Kasumi-1 (cell line): ENCODE measurements at places on chromosomes 5 and 9.

- peak; percentile 18 for DNase-seq
Measured at GRCh38 chr9:128911529-128912035, 9.2 kb upstream of the PHYHD1 start.

DNA sequence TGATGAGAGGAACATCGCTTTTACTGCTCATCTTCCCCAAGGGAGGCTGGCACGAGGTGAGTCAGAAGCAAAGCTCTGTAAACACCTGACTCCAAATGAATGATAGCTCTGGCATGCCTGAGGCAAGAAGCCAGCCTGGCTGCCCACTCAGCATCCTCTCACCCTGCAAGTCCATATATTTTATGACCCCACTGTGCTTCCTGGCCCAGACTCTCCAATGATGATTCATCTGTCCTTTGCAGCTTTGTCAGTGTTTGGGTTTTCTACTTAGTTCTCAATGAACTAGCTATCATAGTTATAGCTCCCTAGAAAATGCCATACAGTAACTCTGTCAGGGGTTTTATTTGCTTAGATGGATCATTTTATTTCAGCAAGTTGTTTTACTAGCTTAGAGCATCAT lies 52.1 kb upstream of the FSTL4 start:
- no peak for DNase-seq

GRCh38 chr5:2200261-2200950 lies 317.7 kb upstream of the IRX4 start:
- no peak for DNase-seq

GRCh38 chr9:37562826-37563225 lies 13.4 kb downstream of the FBXO10 start:
- DNase-seq = no peak

DNA sequence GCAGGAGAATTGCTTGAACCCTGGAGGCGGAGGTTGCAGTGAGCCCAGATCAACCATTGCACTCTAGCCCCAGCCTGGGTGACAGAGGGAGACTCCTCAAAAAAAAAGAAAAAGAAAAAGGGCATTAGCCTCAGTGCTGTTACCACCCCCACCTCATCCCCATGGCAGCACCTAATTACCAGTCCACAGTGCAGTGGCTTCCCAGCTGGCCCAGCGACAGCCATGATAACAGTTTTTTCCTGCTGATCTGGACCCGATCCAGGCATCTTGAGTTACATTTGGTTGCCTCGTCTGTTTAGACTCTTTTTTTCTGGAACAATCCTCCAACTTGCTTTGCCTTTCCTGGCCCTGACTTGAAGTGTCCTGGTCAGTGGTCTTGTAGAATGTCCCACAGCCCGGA lies 24.4 kb downstream of the NCS1 start:
- no peak for DNase-seq

GRCh38 chr9:68804911-68805889 lies 100.2 kb downstream of the PIP5K1B start:
- no peak for DNase-seq

DNA sequence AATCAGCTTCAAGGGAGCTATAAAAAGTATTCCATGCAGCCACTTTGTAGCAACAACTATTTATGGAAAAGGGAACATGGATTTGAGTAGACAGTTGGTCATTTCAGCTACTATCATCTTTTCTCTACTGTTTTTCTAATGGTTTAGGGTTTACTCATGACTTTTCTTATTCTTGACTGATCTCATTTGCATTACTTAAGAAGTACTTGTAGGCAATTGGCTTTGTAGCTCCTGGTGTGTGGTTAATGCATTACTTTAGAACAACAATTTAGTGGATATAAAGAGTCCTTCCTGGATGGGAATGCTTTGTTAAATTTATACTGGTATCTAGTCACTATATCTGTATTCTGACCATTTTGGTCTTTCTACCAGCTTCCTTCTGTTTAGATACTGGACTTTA lies 59.8 kb upstream of the NTRK2 start:
- DNase-seq = no peak

DNA sequence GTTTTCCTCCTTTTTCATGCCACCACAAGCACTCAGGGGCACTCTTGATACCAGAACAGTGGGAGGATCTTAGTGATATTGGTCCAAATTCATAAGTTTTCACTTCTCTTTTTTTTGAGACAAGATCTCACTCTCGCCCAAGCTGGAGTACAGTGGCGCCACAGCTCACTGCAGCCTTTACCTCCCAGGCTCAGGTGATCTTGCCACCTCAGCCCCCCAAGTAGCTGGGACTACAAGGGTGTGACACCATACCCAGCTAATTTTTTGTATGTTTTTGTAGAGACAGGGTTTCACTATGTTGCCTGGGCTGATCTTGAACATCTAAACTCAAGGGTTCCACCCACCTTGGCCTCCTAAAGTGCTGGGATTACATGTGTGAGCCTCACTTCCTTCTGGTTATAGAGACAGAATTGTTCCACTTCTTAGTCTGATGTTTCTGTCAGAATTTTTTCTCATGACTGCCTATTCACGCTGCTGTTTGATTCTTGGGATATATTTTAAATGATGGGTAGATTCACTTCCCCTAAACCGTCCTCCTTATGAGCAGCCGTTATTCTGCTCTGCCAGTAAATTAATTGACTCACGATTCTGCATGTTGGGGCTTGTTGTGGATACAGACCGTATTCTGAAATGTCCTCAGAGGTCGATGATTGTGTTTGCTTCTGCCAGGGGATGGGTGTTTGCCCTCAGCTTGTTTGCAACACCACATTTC lies 30.8 kb downstream of the MTAP start:
- DNase-seq = no peak

DNA sequence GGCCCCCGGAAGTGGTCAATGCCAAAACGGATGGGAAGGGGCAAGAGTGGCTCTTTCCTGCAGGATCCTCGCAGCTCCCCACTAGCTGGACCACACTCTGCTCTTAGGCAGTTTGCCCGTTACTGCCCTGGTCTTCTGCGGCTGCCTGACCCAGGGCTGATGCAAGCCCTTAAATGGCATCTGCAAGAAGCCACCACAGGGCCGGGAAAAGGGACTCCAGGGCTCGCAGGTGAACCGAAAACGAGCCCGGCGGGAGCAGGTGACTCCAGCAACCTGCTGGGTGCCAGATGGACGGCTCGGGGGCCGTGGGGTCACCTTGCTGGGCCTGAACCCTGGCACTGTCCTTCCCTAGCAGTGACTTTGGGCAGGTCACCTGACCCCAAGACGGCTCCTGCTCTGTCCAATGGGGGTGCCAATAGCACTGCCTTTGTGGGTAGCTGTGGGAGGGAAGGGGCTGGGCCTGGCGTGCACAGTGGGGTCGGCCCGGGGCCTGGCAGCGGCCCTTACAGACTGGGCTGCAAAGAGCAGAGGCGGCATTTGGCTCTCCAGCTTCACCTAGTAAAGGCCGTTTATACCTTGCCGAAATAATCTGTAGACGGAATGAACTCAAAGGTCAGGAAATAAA lies 1.3 kb downstream of the TMEM250 start:
- DNase-seq = no peak

- peak; percentile 89 for DNase-seq
Measured at GRCh38 chr5:50853151-50853550, 186.7 kb downstream of the PARP8 start.

- no peak for DNase-seq
Measured at GRCh38 chr5:178296066-178296465, 63.5 kb upstream of the PHYKPL start.

GRCh38 chr5:145598983-145599382 lies 236.2 kb downstream of the PRELID2 start:
- no peak for DNase-seq

- no peak for DNase-seq
Measured at GRCh38 chr9:122088880-122089706, 4.0 kb downstream of the TTLL11 start.

- DNase-seq = no peak
Measured at GRCh38 chr9:9117866-9118265, 1318.3 kb upstream of the DMAC1 start.

DNA sequence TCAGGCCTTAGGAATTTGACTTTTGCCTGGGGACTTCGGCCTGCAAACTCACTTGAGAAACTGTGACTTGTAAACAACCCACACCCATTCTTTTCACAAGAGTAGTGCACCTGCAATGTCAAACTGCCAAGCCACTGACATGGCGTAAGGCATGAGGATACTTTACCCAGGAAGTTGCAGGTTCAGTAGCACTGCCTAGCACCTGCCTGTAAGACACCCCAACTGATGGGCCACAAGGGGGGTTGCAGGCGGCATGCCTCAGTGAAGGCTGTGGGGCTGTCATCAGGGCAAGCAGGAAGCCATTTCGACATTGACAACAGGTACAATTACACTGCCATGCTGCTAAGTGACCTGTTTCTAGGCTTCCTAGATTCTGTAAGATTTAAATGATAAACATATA lies 41.3 kb upstream of the RASGEF1C start:
- DNase-seq = no peak

DNA sequence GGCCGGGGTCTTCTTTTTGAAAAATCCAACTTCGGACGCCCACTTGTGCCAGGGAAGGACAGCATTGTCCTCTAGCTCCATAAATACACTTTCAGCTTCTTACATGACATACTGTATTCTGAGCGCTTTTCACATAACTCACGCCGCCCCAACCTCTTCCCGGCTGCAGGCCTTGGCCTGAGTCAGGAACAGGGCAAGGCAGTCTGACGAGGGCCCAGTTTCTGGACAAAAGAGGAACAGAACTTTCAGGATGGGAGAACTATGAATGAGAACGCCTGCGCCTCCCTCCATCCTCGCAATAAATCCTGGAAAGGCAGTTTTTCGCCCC lies 650 bp downstream of the DCTN4 start:
- no peak for DNase-seq

GRCh38 chr9:95090871-95091577 lies 226.5 kb downstream of the FANCC start:
- no peak for DNase-seq

DNA sequence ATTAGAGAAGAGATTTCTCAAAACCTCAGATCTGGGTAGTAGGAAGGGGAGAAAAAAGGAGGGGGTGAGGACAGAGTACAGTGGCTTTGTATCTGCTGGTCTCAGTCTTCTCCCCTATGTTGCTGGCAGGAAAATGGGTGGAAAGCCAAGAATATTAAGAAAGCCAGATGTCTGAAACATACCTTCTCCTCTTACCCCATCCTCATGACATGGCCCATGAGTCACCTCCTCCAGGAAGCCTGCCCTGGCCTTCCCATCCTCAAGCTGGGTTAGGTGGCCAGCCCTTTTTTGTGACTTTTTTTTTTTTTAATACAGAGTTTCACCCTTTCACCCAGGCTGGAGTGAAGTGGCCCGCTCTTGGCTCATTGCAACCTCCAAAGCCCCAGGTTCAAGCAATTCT lies 61.8 kb downstream of the ABCA1 start:
- no peak for DNase-seq

DNA sequence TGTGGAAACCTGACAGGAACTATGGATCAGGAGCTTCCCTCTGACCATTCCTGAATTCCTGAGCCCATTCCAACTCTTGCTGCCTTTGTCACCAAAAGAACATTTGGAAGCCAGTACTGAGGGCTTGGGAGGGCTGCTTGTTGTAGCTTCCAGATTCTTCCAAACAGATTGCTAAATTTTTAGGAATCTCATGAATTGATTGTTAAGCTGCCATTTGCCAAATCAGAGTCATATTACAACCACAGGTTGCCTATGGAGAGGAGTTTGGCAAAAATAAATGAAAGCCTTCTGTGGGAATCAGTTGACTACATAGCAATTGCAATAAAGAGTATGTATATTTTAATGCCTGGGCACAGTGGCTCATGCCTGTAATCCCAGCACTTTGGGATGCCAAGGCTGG lies 39.2 kb upstream of the SLC28A3 start:
- no peak for DNase-seq

DNA sequence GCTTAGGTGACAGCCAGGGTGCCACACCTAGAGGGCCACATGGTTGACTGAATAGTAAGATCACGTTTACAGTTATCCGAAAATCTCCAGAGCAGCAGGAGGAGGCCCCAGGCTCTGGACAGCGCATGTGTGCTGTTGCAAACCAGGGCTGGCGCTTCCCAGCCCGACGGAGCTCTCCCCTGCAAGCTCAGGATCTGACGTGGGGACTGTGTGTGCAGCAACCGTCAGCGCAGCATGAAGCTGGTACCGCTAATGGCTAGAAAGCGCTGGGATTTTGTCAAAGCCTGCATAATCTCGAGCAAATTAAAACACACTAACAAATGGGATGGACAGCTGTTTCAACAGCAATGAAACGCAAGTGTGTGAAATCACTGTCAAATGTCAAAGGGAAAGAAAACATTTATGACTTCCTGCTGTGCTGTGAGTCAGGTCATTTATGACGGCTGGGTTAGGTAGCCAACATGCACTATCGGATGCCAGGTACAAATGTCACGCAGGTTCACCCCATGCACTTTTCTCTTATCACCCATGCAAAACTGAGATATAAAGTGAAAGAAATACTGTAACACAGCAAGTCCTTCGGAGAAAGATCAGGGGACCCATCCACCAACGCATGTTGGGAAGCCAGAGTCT lies 7.5 kb downstream of the SURF4 start:
- no peak for DNase-seq

GRCh38 chr5:121006217-121006616 lies 542.1 kb downstream of the PRR16 start:
- DNase-seq = no peak

DNA sequence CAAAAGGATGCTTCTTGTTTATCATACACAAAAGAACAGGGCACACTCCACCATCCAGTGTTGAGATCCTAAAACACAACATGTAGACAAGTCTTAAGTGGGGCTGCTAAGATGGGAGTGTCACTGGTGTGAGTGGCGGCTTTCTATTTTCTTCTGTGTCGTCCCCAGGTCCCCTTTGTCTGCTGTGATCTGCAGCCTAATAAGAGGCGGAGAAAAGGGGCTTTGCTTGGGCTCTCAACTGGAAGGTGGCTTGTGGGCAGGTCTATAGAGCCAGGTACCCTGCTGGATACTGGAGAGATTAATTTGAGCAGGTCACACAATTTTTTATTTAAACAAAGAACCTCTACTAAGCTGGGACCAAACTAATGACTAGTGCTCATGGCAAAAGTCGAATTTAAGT lies 126.1 kb upstream of the SAP30L start:
- DNase-seq = no peak

GRCh38 chr9:78620764-78621163 lies 323.8 kb downstream of the PSAT1 start:
- no peak for DNase-seq

- peak; percentile 63 for DNase-seq
Measured at GRCh38 chr5:110757118-110757729, 18.4 kb downstream of the SLC25A46 start.

GRCh38 chr9:13274886-13275641 lies 4.4 kb downstream of the MPDZ start:
- DNase-seq = no peak

- DNase-seq = no peak
Measured at GRCh38 chr5:16800477-16800876, 135.6 kb downstream of the MYO10 start.

DNA sequence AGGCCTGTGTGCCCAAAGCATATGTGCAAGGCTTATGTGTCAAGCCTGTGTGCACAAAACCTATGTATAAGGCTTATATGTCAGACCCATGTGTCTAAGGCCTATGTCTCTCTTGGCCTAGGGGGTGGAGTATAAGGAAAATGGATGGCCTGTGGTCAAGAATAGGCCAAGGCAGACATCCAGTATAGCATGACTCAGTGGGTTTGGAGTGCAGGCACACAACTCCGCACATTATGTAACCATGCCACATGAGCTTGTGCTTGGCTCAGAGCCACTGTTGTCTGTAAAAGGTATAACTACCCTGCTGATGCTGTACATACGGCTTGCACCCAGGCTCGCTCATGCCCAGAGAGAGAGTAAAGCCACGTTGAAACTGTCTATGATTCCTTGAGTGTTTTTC lies 626.4 kb upstream of the NUDT12 start:
- DNase-seq = no peak
